ENCODE measurements at places on chromosomes 16 and 17.

GRCh38 chr17:56096026-56096810, 57.1 kb upstream of the ANKFN1 start:
- DNase-seq, result no peak

- no peak for DNase-seq
Measured at GRCh38 chr17:53655591-53655990, 167.1 kb upstream of the KIF2B start.

DNA sequence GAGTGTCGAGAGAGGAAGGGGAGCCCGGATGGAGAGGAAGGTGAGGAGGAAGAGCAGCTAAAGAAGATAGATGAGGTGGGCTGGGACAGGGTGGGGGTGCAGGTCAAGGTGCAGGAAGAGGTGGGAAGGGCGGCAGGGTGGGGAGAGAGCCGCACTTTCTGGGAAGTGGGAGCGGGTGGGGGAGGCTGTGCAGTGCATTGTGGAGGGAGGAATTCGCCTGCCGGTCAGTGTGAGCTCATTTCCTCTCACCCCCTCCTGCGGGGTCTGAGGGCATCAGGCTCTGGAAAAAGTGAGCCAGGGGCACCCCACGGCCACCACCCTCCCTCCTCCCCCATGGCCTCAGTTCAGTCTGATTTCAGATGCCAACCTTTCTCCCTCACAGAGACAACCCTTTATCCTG, 2.5 kb upstream of the ARHGAP23 start:
- DNase-seq, result no peak

GRCh38 chr16:84791088-84791487, 28.7 kb upstream of the CRISPLD2 start:
- DNase-seq, result no peak

- DNase-seq, result no peak
Measured at GRCh38 chr17:13118311-13118710, 100.5 kb upstream of the ELAC2 start.

DNA sequence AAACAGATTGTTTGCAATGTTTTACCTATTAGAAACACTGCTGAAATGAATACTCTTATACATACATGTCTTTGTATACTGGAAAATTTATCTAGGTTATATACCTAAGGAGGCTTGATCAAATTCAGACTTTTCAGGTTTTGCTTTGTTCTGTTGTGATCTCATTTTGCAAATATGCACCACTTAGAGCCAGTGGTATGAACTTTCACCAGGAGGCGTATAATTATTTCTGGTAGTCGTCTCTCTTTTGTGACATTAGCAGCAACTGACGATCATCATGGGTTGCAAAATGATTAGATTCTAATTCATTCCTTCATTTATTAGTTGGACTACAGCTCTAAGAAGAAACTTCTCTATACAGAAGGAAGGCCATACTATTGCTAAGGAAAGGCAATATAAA, 26.9 kb downstream of the AP1G1 start:
- no peak for DNase-seq

DNA sequence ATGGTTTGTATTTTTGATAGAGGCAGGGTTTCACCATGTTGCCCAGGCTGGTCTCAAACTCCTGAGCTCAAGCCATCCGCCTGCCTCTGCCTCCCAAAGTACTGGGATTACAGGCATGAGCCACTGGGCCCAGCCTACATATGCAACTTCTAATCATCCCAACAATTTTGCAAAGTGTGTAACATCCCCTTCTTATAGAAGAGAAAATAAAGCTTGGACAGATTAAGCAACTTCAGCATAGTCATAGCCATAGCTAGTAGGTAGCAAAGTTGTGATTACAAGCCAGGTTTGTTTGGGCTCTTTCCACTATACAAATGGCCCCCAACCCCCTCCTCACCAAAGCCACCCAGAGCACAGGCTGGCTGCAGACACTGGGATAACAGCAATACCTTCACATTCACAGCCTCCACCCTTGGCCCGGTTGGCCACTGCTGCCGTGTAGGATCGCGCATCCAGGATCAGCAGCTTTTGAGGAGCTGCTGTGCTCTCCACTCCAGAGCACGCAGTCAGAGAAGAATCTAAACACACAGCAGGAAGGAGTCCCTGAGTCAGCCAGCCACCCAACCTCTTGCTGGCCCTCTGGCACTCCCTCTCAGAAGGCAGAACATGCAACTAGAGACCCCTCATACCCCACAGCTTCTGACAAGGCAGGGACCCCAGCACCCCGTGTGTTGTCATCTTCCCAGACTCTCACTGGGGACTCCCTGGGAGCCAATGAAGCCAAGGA, 7.9 kb downstream of the MTMR4 start:
- DNase-seq, result no peak

- DNase-seq, result no peak
Measured at GRCh38 chr16:54193665-54194333, 92.8 kb downstream of the IRX3 start.
